ENCODE measurements at places on chromosomes 3 and 15.

- DNase-seq, result no peak
These were observed 412 bp downstream of the SLC51A start for GRCh38 chr3:196216681-196217211.

DNA sequence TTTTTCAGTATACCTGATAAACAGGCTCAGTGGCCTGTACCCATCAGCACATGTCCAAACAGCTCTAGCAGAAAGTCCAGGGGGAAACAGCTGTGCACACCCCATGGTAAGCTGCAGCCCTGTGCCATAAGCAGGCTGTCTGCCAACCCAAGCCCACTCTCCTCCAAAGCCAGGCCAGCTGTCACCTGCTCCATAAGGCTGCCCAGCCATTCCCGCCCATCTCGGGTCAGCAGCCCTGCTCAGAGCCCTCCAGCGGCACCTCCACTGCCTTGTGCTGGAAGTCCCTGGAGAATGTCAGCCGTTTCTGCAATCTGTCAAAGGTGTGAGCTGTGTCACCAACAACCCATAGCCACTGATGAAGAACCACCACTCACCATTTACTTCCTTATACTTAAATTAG lies 82.0 kb downstream of the NTRK3 start:
- DNase-seq, result no peak

DNA sequence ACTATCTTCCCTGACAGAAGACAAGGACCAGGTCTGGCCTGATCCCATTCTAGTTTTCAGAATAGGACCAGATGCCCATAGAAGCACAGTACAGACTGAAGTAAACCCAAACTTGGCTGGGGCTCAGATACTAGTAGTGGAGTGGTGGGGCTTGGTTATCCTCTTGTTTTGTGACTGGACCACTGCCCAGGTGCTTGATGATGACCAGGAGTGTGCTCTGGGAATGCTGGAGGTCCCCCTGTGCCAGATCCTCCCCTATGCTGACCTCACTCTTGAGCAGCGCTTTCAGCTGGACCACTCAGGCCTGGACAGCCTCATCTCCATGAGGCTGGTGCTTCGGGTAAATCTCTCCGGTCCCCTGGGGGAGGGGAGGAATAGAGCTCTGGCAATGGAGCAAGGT lies 36.3 kb downstream of the ESYT3 start:
- no peak for DNase-seq

DNA sequence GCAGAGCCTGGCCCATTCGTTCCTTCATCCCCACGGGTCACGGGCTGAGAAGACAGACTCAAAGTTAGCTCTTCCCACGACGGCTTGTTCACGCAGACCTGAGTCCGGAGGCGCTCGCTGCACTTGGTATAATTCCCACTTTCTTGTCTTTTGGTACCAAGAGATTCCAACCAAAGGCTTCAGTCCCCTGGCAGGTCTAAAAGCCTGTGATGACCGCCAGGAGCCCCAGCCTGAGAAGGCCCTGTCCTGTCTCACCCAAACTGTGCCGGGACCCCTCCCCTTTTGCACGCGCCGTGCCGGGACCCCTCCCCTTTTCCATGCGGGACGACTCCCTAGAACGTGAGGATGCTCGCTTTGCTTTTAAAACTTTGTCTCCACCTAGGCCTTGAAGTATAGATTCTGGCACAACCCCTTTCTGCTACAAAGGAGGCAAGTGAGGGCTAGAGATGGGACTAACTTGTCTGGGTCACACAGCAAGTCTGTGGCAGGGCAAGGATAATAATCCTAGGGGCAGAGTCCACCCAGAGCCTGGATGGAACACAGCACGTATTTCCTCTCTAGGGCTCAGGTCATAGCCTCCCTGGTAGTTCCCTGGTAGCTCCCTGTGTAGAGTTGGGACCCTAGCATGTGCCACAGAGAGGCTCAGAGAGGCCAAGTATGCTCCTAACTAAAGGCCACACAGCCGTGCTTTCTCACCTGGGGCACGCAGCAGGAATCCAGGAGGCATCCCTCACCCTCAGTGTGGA lies 211.3 kb downstream of the XXYLT1 start:
- no peak for DNase-seq

GRCh38 chr15:67832897-67833709 lies 6.7 kb downstream of the RNU6-1 start:
- DNase-seq, result no peak

DNA sequence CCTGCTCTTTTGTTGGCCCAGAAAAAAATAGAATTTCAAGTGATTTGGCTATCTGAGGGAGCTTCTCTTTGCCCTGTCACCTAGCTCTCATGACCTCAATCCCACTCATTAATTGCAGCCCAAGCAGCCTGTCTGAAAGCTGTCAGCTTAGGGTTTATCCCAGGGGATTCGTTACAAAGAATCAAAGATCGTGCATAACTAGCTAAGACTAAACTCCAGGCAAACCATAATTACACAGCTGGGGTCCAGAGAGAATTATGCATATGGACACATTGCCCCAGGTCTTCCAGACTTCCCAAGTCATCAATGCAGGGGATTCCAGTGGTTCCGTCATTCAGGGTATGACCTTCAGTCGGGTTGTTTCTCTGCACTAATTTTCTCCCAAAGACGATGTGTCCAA lies 91.6 kb upstream of the CBLB start:
- no peak for DNase-seq

DNA sequence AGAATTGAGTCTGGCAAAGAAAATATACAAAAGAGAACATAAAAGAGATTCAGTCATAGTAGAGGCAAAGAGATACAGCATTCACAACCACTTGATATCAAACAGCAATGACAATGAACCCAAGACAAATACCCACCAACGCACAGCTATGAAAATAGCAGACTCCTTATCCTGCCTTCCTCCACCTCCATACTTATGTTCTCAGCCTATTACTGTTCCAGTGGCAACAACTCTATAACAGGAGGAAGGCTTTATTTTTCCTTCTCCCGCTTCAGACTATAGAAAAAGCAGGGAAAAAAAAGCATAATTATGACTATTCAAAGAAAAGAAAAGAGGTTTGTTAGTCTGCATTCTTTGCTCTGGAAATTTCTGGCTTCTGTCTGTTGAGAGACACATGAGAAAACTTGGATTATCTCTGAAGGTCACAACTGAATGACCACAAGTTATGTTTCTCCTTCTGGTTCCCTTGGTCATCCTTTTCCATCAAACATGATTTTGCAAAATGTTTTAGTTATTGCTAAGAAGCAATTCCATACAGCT lies 81.2 kb upstream of the PLXND1 start:
- no peak for DNase-seq

DNA sequence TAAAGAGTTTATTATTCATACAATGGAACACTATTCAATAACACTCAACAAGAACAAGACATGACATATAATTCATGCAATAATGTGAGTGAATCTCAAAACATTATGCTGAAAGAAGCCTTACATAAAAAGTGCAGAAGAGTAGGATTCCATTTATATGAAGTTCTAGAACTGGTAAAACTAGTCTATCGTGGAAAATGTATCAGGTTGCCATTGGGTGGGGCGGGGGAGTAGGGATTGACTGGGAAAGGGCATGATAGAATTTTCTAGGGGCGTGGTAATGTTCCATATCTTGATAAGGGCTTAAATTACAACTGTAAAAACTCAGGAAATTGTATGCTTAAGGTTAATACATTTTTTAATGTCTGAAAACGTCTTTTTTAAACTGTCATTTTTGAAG lies 247.9 kb downstream of the SATB1 start:
- no peak for DNase-seq

DNA sequence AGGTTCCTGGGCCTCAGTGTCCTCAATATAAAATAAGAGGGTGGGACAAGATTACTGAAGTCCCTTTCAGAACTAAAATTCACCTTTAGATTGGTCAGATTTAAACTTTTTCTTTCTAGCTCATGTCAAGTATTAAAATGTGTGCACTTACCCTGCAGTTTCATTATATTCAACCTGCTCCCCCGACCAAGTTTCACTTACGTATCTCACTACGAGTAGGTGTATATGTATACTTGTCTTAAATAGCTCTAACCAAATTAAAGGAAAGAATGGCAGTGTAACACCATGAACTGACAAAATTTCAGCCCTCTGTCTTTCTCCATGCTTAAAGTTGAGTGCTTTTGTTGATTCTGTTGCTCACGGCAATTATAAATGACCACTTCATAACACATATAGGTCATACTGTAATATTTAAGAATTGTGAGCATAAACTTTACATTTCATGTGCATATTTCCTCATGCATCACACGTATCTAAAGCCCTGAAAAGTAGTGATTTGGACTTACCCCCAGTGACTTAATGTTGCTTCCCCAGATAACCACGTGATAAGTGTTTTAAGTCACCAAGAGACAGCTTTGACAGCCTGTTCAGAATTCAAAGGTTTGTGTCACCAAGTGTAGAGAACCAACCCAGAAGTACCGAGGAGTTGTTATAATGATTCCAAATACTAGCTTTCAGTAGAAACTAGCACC lies 70.0 kb downstream of the PGPEP1L start:
- DNase-seq, result no peak

DNA sequence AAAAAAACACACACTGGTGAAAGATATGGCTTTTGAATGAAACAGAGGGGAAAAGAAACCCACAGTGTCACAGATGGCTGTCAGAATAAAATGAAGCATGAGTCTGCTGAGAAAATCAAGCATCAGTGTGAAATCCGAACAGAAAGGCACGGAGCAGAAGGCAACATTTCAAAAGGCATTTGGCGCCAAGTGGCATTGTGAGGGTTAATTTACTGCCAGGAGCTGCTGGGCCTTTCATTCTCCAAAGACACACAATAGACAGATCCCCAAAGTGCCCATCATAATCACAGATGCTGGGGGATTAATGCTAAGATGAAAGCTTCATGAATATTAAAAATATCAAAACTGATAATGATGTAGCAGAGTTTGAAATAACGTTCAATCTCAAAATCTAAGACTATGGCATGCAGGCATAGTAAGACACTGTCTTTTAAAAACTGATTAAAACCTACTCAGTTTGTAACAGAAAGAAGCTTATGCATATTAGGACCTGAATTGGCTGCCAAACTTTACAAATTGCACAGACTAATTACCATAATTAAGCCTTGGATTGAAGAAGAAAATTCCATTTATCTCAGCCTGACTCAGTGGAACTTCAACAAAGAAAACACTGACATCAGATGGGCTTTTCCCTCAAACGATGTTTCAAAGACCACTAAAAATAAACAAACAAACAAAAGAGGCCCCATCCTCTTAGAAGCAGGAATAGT lies 589.2 kb downstream of the ROBO1 start:
- no peak for DNase-seq

DNA sequence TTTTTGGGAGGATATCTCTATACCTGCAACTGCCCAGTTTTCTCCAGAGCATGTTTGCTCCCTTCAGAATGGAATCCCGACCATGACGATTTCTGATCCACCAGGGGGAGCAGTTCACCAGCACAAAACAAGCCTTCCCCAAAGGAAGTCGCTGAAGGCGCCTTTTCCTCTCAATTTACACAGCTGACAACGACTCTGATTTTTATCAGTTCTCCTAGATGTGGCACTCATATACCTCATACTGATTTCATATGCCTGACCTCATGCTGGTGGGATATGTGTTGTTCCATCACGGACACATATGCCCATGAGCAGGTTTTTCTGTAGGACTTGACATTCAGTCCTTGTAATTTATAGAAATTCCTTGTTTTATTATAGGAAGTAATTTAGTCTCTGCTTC lies 1028.2 kb downstream of the MCTP2 start:
- no peak for DNase-seq

DNA sequence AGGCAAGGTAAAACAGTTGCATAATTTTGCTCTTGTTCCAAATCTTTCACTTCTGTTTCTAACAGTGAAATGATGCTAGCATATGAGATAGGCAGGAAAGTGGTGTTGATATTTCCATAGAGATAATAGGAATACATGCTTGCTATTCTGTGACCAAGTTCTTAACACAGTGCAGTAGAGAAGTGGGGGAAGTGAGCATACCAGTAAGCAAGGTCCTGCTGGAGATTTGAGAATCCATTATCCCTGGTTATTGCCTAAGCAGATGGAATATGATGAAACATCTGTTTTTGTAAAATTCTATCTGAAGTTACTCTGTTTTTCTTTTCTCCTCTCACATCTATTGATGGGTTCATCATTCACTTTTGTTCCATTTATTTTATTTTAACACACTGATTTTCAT lies 28.7 kb downstream of the USP8 start:
- no peak for DNase-seq

DNA sequence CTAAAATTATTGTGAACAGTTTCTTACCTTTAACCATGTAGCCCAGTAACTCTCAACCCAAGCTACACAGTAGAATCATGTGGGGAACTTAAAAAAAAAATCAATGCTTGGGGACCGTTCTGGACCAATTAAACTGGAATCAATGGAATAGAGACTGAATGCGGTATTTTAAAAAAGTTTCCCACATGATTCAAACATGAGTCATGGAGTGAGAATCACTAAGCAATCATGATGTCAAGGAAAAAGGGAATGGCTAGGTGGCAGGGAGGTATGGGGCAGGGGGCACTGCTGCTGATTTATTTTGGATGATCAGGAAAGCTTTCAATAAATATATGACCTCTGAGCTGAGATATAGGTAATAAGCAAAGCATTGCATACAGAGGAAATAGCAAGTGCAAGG lies 250.5 kb upstream of the RORA start:
- DNase-seq, result no peak

GRCh38 chr3:141086188-141086587 lies 35.0 kb downstream of the SPSB4 start:
- no peak for DNase-seq

- no peak for DNase-seq
These were observed 6.0 kb downstream of the FAM43A start for GRCh38 chr3:194691481-194692283.

GRCh38 chr3:3443482-3443881 lies 264.0 kb upstream of the CRBN start:
- no peak for DNase-seq

- no peak for DNase-seq
These were observed 770 bp downstream of the TBC1D5 start for GRCh38 chr3:17741621-17742101.

DNA sequence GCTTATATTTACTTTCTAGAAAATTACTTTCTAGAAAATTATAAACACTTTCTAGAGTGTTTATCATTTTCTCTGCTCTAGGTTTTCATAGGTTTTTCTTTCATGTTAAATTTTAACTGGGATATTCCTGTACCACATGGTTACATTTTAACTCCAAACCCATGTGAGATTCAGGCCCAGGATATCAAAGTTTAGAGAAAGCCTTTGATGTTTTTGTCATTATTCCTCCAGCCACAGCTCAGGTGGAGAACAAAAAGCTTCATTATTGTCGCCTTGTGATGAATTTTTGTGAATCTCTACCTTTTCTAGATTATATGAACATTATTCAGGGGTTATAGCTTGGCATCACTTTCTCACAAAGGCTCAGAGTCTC lies 816.0 kb downstream of the SQOR start:
- DNase-seq, result no peak

DNA sequence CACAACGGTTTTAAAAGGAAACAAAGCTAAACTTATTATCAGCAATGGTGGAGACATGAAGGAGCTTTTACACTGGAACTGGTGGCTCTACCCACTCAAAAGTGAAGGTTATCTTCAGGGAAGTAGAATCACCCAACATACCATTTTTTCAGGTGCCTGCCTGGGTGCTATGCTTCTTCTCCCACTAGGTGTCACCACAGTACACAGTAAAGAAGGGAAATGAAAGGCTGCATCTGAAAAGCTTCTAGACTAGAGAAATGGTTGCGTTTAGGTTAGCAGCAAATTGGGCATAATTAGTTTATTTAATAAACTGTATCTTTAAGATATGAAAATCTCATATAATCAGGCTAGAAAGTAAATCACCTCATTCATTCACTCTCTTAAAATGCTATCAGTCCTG lies 47.0 kb upstream of the SELENOK start:
- no peak for DNase-seq

All from activated CD4-positive, CD25-positive, alpha-beta regulatory T cell (primary cell).